Fibroblast of gingiva (primary cell): ENCODE measurements at places on chromosomes 13 and 19.

DNA sequence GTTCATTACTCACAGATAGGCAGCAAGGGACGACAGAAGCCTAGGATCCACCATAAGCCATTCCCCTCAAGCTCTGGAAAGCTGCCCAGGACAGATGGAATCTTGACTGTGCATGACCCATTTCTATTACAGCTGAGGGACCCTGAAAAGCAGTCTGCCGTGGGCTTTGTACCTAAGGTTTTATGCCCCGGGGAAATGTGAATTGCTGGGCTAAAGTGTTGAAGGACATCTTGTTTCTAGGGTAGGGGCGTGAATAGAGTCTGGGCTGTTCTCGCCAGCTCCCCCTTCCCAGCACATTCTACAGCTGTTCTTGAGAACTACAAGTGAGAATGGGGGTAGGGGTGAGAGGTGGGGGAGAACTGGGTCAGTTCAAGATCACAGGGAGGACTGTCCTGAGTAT lies 53.6 kb upstream of the TMTC4 start:
- DNase-seq, result no peak

DNA sequence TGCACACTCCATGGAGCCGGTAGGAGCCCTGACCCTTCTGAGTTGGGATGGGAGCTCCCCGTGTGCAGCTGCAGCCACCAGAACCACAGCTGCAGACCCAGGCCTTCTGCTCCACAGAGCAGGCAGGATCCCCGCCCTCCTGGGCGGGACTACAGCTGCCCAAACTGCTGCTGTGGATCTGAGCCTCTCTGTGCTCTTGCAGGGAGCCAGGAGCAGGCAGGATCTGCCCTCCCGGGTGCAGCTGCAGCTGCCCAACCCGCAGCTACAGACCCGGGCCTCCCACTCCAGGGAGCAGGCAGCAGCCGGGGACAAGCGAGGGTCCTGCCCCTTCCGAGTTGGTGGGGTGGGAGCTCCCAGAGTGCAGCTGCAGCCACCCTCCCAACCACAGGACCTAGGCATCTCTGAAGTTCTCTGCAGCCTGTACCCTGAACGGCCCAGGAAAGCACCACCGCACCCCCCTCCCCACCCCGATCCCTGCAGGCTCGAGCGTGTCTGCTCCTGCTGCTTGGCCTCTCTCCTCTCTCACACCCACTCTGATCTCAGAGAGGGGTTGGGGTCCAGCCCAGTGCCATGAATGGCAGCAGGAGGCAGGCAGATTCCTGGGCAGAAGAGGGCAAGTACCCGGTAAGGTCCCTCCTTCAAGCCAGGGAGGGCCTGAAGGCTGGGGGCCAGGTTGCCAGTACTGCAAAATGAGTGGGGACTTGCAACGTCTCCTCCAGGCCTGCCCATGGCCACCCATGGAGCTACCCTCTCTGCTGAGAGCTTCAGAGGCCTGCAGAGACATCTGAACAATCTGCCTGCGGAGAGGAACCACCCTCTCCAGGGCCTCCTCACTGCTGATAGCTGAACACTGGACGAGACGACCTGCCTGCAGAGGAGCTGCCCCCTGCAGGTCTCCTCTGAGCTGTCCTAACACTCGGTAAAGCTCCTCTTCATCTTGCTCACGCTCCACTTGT lies 16.4 kb upstream of the EMP3 start:
- no peak for DNase-seq

- DNase-seq, result peak; percentile 82
These were observed 148.9 kb downstream of the USP12 start for GRCh38 chr13:27022571-27023311.

- no peak for DNase-seq
These were observed 73.2 kb upstream of the MLNR start for GRCh38 chr13:49146950-49147355.

DNA sequence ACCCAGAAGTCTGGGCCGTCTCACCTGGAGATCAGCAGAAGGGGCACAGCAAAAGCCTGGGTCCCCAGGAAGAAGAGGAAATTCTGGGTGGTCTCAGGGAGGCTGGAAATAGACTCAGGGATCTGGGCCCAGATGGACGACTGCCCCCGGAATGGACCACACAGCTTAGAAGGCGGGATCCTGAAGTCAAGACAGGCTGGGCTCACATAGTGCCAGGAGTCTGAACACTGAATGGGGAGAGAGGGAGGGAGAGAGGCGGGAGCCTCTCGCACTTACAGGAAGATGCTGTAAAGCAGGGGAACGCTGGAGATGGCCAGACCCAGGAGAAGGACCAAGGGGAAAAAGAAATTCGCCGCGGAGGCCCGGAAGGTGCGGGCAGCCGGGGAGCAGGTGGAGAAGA lies 1.3 kb upstream of the LENG1 start:
- no peak for DNase-seq

- DNase-seq, result no peak
These were observed 558 bp upstream of the PPAN start for GRCh38 chr19:10105509-10106099.

DNA sequence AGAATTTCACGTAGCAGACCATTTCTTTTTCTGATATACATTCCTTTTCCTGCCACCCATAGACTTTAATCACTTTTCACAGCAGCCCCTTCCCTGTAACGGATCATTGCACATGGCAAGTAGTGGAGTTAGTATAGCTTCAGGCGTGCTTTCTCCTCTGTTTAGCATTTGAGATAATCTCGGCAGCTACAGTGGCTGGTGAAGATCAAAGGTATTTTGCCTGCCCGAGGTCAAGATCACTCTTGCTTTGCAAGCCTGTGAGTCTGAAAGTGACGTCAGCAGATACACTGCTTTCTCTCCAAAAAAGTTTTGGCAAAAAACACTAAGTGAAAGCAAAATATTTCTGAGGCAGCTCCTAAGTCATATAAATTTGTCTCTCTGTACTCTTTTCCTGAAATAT lies 260.0 kb downstream of the NDFIP2 start:
- peak; percentile 2 for DNase-seq

- DNase-seq, result no peak
These were observed 38.1 kb upstream of the POSTN start for GRCh38 chr13:37636701-37637100.
